ENCODE measurements at places on chromosomes 16 and 17.

DNA sequence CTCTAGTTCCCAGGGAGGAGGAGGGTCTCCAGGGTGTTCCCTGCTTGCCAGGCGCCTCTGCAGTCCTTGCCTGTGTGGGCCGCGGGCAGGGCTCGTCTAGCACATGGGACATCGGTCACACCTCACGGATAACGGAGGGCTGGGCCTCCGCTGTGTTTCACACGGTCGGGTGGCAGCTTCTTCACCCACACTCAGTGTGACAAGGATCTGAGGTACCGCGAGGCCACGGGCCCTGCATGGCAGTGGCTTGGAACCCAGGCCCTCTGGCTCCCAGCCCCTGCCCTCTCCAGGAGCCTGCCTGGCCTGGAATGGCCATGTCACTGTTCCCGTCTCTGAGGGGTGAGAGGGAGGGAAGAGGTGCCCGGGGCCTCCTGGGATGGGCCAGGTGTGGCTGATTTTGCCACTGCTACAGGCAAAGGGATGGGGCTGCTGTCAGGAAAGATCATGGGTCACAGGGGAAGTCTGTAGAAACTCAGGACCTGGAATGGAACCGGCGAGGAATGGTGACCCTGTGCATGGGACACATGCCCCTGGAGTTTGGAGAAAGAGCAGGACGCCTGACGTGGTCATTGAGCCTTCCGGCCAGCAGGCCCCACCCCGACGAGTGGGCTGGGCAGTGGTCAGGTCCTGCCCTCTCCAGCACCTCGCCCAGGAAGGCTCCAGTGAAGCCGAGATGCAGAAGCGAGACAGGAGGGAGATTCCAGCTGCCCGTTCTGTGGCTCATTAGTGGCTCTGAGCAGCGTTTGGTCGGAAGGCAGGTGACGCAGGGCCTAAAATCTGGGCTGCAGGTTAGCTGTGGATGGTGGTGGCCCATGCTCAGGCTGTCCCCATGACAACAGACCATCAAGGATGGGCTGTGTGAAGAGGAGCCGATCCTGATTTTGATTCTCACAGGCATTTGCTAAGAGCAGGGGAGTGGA lies 76.5 kb upstream of the GSE1 start:
- DNase-seq = peak; percentile 72
- H3K27ac ChIP-seq = peak overlapping the region; percentile 58
- peaks cover 2% of the 10 kb centered on the region for H3K27me3 ChIP-seq
- H3K4me3 ChIP-seq = no peak overlapping the region
- peaks cover 16% of the 10 kb centered on the region for H3K4me1 ChIP-seq

- H3K27me3 ChIP-seq = peaks cover 8% of the 10 kb centered on the region
- no peak overlapping the region for H3K4me3 ChIP-seq
- peaks cover 15% of the 10 kb centered on the region for H3K4me1 ChIP-seq
These were observed 2.2 kb upstream of the PHLPP2 start for GRCh38 chr16:71726476-71727315.

- H3K4me3 ChIP-seq = no peak overlapping the region
- peaks cover 16% of the 10 kb centered on the region for H3K27me3 ChIP-seq
- no peak for DNase-seq
- peaks cover 2% of the 10 kb centered on the region for H3K4me1 ChIP-seq
These were observed 26.3 kb downstream of the SEC14L5 start for GRCh38 chr16:4984174-4984990.

DNA sequence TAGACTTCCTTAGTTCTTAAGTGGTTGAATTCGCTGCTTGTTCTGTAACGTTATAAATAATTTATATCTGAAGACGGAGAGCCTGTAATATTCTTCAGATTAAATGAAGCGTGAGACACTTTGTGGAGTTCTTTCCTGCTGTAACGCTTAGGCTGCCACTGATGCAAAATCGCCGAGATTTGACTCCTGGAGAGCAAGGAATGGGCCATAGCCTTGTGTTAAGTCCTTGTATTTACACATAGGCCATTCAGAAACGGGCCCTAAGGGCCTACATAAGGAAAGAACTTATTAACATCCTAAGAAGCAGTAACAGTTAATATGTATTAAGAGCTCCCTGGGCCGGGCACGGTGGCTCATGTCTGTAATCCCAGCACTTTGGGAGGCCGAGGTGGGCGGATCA lies 936 bp downstream of the EMC6 start:
- DNase-seq = no peak
- peaks cover 4% of the 10 kb centered on the region for H3K27me3 ChIP-seq
- peak overlapping the region; percentile 92 for H3K4me3 ChIP-seq
- H3K27ac ChIP-seq = peak overlapping the region; percentile 90
- H3K4me1 ChIP-seq = peaks cover 24% of the 10 kb centered on the region
- peaks cover 3% of the 10 kb centered on the region for H3K36me3 ChIP-seq

- no peak for DNase-seq
- H3K27me3 ChIP-seq = no peaks in the 10 kb centered on the region
- H3K36me3 ChIP-seq = no peaks in the 10 kb centered on the region
- no peak overlapping the region for H3K27ac ChIP-seq
- no peak overlapping the region for H3K4me3 ChIP-seq
- H3K4me1 ChIP-seq = no peaks in the 10 kb centered on the region
These were observed 132.2 kb upstream of the MPHOSPH6 start for GRCh38 chr16:82302042-82302727.

GRCh38 chr16:2468233-2468724 lies 2.8 kb upstream of the NTN3 start:
- no peaks in the 10 kb centered on the region for H3K36me3 ChIP-seq
- peaks cover 10% of the 10 kb centered on the region for H3K27me3 ChIP-seq

DNA sequence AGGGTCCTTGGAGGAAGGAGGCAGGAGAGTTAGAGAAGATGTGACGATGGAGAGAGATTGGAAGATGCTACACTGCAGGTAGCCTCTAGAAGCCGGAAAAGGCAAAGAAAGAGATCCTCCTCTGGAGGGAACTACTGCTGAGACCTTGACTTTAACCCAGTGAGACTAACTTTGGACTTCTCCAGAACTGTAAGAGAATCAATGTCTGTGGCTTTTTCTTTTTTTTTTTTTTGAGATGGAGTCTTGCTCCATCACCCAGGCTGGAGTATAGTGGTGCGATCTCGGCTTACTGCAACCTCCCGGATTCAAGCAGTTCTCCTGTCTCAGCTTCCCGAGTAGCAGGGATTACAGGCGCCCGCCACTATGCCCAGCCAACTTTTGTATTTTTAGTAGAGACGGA lies 8.7 kb downstream of the BCL7C start:
- no peak overlapping the region for H3K4me3 ChIP-seq
- no peaks in the 10 kb centered on the region for H3K27me3 ChIP-seq
- DNase-seq = no peak

DNA sequence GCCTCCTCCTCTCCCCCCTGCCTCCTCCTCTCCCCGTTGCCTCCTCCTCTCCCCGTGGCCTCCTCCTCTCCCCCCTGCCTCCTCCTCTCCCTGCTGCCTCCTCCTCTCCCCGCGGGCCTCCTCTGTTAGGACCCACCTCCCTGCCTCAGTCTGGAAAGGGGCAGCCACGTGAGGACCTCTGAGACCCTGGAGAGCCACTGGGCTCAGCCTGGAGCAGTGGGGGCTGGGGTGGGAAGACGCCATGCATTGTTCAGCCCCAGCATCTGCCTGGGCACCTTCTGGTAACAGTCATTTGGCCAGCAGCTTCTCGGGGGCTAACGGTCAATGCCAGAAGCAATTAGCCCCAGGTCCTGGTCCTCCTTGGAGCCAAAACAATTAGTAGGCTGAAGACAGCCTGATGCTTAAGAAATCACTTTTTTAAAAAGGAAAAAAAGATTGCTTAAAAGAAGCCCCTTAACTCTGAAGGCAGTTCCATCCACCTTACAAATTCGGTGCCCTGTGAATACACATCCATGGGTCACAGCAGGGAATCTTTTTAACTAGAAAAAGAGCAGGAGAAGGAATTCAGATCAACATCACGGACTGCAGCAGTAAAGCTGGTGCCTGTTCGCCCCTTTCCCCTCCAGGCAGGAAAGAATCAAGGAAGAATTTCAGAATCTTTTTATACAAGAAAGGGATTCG lies 29.8 kb downstream of the NXN start:
- H3K36me3 ChIP-seq = no peaks in the 10 kb centered on the region
- peaks cover 7% of the 10 kb centered on the region for H3K27me3 ChIP-seq
- H3K27ac ChIP-seq = no peak overlapping the region
- no peak overlapping the region for H3K4me3 ChIP-seq

- no peaks in the 10 kb centered on the region for H3K4me1 ChIP-seq
- peaks cover 6% of the 10 kb centered on the region for H3K27me3 ChIP-seq
- no peak overlapping the region for H3K27ac ChIP-seq
- H3K4me3 ChIP-seq = no peak overlapping the region
These were observed 41.2 kb downstream of the EMP2 start for GRCh38 chr16:10539236-10539635.

Data from immature natural killer cell (primary cell).